ENCODE measurements at places on chromosomes 16 and 17. TPM values are rescaled to one million over a fixed set of nuclear protein-coding genes. Genes with fewer than 3 reads are reported as not detected.

Gene SGF29
- total RNA-seq = 22.7 TPM

Gene ATP2A1
- 0.10 TPM for total RNA-seq

Gene KRTAP4-3
- not detected for total RNA-seq

Gene UMOD
- total RNA-seq = not detected

Gene CFAP97D1
- 0.21 TPM for total RNA-seq

Gene C16orf92
- not detected for total RNA-seq

Gene CMTM2
- total RNA-seq = 0.48 TPM

Gene CA5A
- total RNA-seq = not detected

Gene C17orf113
- 1.0 TPM for total RNA-seq

Measured in H7 (cell line).